T-helper 17 cell (primary cell): ENCODE measurements at places on chromosomes 11 and 22. TPM values are rescaled to one million over a fixed set of nuclear protein-coding genes. Genes with fewer than 3 reads are reported as not detected.

- H3K27ac ChIP-seq, result peak overlapping the region; percentile 98
- H3K4me1 ChIP-seq, result peaks cover 59% of the 10 kb centered on the region
- peaks cover 11% of the 10 kb centered on the region for H3K36me3 ChIP-seq
- peak overlapping the region; percentile 79 for H3K4me3 ChIP-seq
- no peaks in the 10 kb centered on the region for H3K27me3 ChIP-seq
Measured at GRCh38 chr11:118921121-118921928, 4.4 kb downstream of the BCL9L start.

ZNF214 gene
- total RNA-seq, result not detected

OR4A16 gene
- not detected for total RNA-seq

DNA sequence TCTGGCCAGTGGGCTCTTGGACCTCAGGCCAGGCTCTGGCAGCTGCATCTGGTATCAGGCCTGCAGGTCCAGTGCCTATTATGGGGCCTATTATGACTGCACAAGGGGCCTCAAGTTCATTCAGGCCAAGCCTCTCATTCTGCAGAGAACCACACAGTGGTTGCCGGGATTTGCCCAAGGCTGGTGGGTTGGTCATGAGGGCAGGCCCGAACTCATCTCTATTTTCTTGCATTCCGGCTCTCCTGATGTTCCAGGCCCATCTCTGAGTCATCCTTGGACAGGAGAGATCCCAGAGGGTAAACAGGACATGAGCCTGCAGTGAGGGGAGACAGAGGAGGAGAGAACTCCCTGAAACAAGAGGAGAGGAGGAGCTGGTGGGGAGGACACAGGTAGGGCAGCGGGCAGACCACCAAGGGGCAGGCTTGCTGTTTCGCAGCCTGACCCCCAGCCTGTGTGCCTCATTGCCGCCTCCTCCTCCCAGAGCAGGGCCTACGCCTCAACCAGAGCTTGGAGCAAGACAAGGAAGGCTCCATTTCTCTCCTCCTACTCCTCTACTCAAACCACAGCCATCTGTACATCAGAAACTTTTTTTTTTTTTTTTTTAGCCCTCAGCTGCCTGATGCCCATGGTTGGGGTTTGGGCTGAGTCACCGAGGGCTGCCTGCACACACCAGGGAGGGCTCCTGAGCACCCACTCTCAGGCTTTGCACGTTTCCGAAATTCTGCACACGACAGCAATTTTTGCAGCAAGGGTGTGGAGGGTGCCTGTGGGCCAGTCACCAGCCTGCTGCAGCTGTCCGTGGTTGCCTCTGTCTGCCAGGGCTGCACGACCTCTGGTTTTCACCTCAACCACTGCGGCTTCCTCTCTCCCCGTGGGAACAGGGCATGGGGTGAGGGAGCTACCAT is 12.7 kb upstream of the TREH start:
- peaks cover 47% of the 10 kb centered on the region for H3K4me1 ChIP-seq
- peak overlapping the region; percentile 85 for H3K27ac ChIP-seq
- H3K27me3 ChIP-seq, result no peaks in the 10 kb centered on the region
- DNase-seq, result no peak
- H3K36me3 ChIP-seq, result no peaks in the 10 kb centered on the region

- peaks cover 61% of the 10 kb centered on the region for H3K4me1 ChIP-seq
- H3K36me3 ChIP-seq, result peaks cover 2% of the 10 kb centered on the region
- DNase-seq, result no peak
- no peaks in the 10 kb centered on the region for H3K27me3 ChIP-seq
- H3K27ac ChIP-seq, result peak overlapping the region; percentile 96
Measured at GRCh38 chr11:96254087-96254486, 88.9 kb downstream of the MAML2 start.

OSBPL5 gene
- 6.8 TPM for total RNA-seq

GRCh38 chr11:91272089-91272488 is 952.5 kb upstream of the FAT3 start:
- H3K27ac ChIP-seq, result no peak overlapping the region
- H3K27me3 ChIP-seq, result no peaks in the 10 kb centered on the region
- no peaks in the 10 kb centered on the region for H3K36me3 ChIP-seq
- H3K4me3 ChIP-seq, result no peak overlapping the region

DNA sequence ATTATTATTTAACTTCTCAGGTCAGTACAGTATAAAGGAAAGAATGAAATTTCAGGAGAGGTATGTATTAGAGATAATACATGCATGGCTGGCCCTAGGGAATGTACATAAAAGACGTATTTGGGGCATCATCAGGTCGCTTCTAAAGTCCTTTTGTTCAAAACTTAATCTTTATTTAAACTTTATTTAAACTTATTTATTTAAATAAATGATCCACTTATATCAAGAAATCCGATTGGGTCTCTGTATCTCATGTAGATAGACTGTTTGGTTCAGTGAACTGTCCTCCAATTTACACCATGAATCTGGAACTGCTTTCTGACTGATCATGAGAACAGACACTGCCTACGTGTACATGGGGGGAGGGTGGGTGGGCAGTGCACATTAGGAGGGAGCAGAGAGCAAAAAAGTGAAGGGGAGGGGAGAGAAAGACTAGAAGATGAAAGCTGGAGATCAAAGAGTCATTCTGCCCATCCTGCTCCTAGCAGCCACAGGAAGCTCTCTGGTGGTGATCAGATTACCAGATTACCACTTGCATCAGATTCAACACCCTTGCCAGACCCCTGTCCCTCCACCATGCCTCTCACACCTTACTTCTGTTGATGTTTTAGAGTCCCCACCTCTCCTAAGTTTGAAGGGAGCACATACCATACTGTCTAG is 92.1 kb upstream of the MTMR2 start:
- H3K27me3 ChIP-seq, result no peaks in the 10 kb centered on the region
- peaks cover 2% of the 10 kb centered on the region for H3K36me3 ChIP-seq
- H3K4me1 ChIP-seq, result peaks cover 49% of the 10 kb centered on the region
- no peak overlapping the region for H3K27ac ChIP-seq
- H3K4me3 ChIP-seq, result peak overlapping the region; percentile 49

APOL4 gene
- 0.22 TPM for total RNA-seq

DNA sequence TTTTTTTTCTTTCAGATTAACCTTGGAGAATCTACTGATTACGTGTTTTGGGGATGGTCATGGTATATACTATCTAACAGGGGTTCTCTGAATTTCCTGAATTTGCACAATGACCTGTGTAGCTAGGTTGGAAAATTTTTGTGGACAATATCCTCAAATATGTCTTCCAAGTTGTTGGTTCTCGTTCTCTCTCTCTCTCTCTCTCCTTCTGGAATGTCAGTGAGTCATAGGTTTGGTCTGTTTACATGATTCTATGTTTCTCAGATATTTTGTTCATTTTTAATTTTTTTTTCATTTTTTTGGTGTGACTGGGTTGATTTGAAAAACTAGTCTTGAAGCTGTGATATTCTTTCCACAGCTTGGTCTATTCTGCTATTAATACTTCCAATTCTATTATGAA is 604.0 kb upstream of the ANO3 start:
- no peak for DNase-seq
- no peak overlapping the region for H3K4me3 ChIP-seq
- H3K4me1 ChIP-seq, result no peaks in the 10 kb centered on the region
- H3K36me3 ChIP-seq, result no peaks in the 10 kb centered on the region

ANGPTL5 gene
- not detected for total RNA-seq

GRCh38 chr22:46545086-46545792 is 7.8 kb upstream of the CELSR1 start:
- no peaks in the 10 kb centered on the region for H3K36me3 ChIP-seq
- H3K4me1 ChIP-seq, result no peaks in the 10 kb centered on the region
- no peak overlapping the region for H3K4me3 ChIP-seq
- H3K27ac ChIP-seq, result no peak overlapping the region
- H3K27me3 ChIP-seq, result peaks cover 27% of the 10 kb centered on the region

DNA sequence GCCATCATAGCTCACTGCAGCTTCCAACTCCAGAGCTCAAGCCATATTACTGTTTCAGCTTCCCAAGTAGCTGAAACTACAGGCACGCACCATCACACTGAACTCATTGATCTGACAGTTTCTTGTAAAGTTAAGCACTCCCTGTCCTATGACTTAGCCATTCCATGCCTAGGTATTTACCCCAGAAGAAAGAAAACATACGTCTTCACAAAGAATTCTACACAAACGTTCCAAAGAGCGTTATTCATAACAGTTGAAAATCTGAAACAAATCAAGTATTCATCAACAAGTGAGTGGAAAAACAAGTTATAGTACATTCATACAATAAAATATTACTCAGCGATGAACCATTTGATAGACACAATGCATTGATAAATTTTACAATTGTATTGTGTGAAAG is 7.8 kb upstream of the NLRP10 start:
- H3K4me1 ChIP-seq, result peaks cover 3% of the 10 kb centered on the region
- no peaks in the 10 kb centered on the region for H3K36me3 ChIP-seq
- DNase-seq, result no peak
- peaks cover 24% of the 10 kb centered on the region for H3K27me3 ChIP-seq

DNA sequence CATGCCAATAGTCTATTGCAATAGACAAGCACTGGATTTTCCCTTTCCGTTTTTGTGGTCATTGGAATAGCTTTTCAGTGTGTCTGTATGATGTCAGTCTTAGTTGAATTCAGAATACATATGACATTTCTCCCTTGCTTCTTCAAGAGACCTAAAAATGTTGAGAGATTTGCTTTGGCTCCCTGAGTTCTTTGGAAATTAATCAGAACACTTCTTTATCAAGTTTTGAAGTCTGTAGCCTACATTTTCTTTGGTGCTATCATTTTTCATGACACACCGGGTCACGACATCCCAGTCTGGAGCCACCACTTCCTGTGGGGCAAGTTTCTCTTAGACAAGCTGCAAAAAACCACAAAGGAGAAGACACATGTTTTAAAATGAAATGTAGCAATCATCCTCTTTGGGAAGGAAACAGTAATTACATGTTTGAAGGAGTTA is 847.1 kb downstream of the OPCML start:
- peak overlapping the region; percentile 78 for H3K27ac ChIP-seq
- H3K27me3 ChIP-seq, result no peaks in the 10 kb centered on the region
- DNase-seq, result no peak
- H3K36me3 ChIP-seq, result no peaks in the 10 kb centered on the region

DNA sequence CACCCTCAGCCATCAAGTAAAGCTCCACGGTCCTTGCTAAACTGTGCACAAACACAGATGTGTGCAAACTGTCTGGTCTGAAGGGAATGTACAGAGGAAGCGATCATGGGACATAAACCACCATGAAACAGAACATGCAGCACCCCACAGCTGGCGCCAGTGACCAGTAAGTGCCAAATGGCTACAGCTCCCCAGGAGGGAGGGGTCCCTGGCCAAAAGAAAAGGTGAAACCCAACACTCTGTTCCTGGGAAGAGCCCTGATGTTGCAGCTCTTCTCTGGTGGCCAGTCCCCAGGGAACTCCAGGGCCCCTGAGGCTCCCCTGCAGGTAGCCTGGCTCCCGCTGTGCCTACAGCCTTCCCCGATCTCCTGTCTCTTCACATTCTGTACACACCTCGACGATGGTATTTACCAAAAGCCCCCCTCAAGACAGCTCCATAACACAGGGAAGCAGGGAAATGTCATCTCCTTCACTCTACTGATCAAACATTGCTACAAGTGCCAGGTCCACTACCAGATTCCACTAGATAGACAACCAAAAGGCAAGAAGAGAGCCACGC is 2.9 kb downstream of the DGCR6L start:
- H3K27ac ChIP-seq, result peak overlapping the region; percentile 81
- no peaks in the 10 kb centered on the region for H3K36me3 ChIP-seq
- DNase-seq, result no peak
- peaks cover 24% of the 10 kb centered on the region for H3K4me1 ChIP-seq
- H3K27me3 ChIP-seq, result no peaks in the 10 kb centered on the region

TMPRSS13 gene
- 2.0 TPM for total RNA-seq

OR5P2 gene
- total RNA-seq, result not detected

OR56A1 gene
- not detected for total RNA-seq

GRCh38 chr11:116990061-116990473 is 108.2 kb downstream of the SIK3 start:
- no peaks in the 10 kb centered on the region for H3K27me3 ChIP-seq
- H3K27ac ChIP-seq, result peak overlapping the region; percentile 86
- no peak overlapping the region for H3K4me3 ChIP-seq
- peaks cover 2% of the 10 kb centered on the region for H3K36me3 ChIP-seq
- H3K4me1 ChIP-seq, result peaks cover 63% of the 10 kb centered on the region

DNA sequence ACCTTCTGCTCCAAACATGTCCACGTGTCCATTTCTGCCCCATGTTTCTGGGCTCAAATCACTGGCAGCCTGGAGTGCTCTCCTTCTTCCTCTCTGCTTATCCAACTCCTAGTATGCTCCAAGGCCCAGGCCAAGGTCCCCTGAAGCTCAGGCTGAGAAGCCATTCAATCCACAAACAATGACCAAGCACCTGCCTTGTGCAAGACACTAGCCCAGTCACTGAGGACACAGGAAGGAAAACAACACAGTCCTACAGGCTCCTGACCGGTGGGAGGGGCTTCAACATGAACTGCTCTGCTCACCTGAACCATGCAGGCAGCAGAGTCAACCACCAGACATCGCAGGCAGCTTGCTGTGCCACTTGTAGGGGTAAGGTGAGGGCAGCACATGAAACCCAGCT is 93.6 kb downstream of the RPL27A start:
- peaks cover 8% of the 10 kb centered on the region for H3K4me1 ChIP-seq
- no peak overlapping the region for H3K4me3 ChIP-seq
- H3K36me3 ChIP-seq, result peaks cover 5% of the 10 kb centered on the region
- H3K27ac ChIP-seq, result no peak overlapping the region
- no peak for DNase-seq
- H3K27me3 ChIP-seq, result peaks cover 47% of the 10 kb centered on the region

DDTL gene
- total RNA-seq, result 3.5 TPM

DNA sequence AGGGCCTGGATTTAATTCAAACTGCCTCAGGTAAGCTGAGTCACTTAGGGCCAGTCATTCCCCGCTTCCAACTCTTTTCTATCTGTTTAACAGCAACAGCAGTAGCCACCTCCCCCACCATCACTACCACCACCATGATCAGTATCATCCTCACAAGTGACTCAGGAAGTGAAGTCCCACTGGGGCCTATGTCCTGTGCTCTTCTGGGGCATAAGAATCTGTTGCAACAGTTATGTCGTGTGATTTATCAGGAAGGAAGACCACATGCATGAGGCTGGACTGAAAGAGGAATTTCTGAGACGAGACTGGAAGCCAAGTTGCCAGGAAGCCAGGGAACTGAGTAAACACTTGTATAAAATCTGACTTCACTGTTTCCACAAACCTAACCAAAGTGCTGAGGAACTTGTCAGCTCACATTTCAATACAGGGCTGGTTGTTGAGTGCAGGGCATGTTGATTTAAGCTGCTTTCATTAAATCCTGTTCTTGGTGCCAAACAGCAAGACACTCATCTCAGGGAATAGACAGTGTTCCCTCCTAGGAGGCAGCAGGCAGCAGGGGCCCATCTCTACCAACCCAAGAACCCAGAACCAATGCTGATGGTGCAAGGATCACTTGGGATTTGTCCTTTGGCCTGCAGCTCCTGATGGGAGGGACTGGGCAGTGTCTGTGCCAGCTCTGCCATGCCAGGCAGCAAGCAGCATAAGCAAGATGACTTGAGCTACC is 226.7 kb upstream of the NARS2 start:
- H3K36me3 ChIP-seq, result no peaks in the 10 kb centered on the region
- peaks cover 25% of the 10 kb centered on the region for H3K27me3 ChIP-seq
- H3K4me3 ChIP-seq, result no peak overlapping the region
- no peak overlapping the region for H3K27ac ChIP-seq
- no peaks in the 10 kb centered on the region for H3K4me1 ChIP-seq
- DNase-seq, result no peak

GRCh38 chr11:78381865-78382264 is 35.8 kb downstream of the GAB2 start:
- DNase-seq, result no peak
- no peak overlapping the region for H3K27ac ChIP-seq
- peaks cover 4% of the 10 kb centered on the region for H3K36me3 ChIP-seq
- no peak overlapping the region for H3K4me3 ChIP-seq
- H3K27me3 ChIP-seq, result no peaks in the 10 kb centered on the region

GRCh38 chr22:47996446-47996857 is 1234.0 kb downstream of the TBC1D22A start:
- peaks cover 17% of the 10 kb centered on the region for H3K27me3 ChIP-seq
- no peaks in the 10 kb centered on the region for H3K36me3 ChIP-seq
- H3K4me3 ChIP-seq, result no peak overlapping the region
- DNase-seq, result no peak
- no peaks in the 10 kb centered on the region for H3K4me1 ChIP-seq
- no peak overlapping the region for H3K27ac ChIP-seq
